Right renal cortex interstitium (tissue), 3 donors: ENCODE measurements at places on chromosomes 7 and 10. TPM values are rescaled to one million over a fixed set of nuclear protein-coding genes. Genes with fewer than 3 reads are reported as not detected.

SPDYE3 gene
- polyA plus RNA-seq, result 6.8 TPM

DNA sequence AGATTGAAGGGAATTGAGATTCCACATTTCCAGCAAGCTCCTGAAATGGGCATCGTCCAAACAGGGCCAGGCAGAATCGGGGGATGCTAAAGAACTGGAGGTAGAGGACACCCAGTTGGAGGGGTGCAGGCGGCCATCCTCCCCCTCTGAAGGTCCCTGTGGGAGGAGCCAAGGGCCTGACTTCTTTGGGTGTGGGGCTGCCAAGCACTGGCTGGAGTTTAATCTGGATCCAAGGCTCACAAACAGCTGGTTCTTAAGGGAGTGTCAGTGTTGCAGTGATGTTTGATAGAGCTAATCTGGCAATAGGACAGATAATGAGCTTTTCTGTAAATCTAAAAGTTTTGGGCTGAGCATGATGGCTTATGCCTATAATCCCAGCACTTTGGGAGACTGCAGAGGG, 20.8 kb downstream of the TSPAN14 start:
- no peak for DNase-seq

DNA sequence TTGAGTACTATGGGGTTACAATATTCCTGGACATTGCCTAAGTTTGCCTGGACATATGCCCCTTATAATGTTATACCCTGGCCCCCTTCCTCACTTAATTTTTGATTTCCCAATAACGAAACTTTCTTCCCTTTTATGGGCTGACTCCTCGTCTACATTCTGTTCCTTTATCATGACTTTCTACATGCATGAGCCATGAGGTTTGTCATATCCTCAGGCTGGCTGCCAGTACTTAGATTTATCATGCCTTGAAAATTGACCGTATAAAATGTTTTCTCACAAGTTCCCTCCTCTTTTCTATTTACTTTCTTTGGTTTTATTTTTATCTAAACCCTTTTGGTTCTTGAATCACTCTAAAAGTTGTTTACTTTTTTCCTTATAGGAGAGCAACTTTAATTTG, 4.7 kb downstream of the DNAH11 start:
- DNase-seq, result no peak

DNA sequence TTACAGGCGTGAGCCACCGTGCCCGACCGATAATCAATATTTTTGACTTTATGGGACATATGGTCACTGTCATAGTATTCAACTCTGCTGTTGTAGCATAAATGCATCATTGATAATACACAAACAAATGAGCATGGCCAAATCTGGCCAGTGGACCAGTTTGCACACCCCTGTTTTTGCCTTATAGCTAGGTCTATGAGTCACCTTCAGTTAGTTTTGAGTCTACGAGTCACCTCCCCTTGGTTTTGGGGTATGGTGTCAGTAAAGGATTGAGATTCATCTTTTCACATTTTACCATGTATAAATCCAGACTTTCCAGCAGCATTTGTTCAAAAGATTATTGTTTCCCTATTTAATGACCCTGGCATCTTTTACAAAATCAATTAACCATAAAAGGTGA, 362.5 kb upstream of the NRP1 start:
- no peak for DNase-seq

GRCh38 chr10:56349611-56350010, 11.4 kb downstream of the ZWINT start:
- no peak for DNase-seq

HOXA10 gene
- 140 TPM for polyA plus RNA-seq

GRCh38 chr7:42915356-42915755, 3.5 kb upstream of the C7orf25 start:
- DNase-seq, result no peak

HTR5A gene
- polyA plus RNA-seq, result not detected

SHTN1 gene
- polyA plus RNA-seq, result 23.8 TPM

DNA sequence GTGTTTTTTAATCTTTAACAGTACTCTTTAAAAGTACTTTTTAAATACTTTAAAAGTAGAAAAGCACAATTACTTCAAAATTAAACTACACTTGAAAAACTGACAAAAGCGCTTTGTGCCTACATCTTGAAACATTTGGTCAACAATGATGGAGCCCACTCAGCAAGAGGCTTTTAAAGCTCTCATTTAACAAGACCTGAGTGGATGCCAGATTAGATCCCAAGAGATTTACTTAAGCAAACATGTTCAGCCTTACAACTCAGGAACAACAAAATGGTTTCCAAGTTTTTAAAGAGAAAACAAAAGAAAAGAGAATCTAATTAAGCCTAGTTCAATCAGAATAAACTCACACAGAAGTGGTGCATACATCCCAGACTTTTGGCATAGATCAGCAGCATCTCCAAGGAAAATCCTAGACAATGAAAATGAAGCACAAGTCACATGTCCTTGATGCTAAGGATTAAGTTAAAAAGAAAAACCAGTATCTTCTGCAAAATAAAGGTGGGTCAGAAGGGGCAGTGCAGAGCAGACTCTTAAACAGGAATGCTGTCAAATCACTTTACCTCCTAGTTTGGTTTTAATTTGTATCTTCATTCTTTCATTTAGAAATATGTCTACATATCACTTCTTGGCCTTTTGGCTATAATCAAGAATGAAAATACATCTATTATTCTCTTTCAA, 26.2 kb downstream of the HIBADH start:
- DNase-seq, result no peak

- no peak for DNase-seq
Observed at GRCh38 chr7:100612730-100613390, 520 bp downstream of the MOSPD3 start.

GRCh38 chr10:6700066-6700465, 120.0 kb upstream of the PRKCQ start:
- DNase-seq, result no peak

SPDYE2B gene
- polyA plus RNA-seq, result 1.4 TPM

DNA sequence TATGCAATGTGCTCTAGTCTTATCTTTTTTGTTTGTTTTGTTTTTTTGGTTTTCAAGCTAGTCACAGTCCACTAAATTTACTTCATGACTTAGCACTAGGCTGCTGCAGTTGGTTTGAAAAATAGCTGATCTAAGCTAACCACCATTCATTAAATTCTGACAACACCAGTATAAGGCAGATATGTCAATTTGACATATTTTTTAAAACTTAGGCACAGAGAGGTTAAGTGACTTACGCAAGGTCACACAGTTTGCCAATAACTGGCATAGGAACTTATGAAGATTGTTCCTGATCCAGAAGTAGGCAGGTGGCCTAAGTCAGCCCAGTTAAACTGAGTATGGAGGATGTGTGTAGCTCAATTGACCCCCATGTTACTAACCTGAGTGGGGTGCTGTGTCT, 377.3 kb upstream of the NFE2L3 start:
- no peak for DNase-seq

DNA sequence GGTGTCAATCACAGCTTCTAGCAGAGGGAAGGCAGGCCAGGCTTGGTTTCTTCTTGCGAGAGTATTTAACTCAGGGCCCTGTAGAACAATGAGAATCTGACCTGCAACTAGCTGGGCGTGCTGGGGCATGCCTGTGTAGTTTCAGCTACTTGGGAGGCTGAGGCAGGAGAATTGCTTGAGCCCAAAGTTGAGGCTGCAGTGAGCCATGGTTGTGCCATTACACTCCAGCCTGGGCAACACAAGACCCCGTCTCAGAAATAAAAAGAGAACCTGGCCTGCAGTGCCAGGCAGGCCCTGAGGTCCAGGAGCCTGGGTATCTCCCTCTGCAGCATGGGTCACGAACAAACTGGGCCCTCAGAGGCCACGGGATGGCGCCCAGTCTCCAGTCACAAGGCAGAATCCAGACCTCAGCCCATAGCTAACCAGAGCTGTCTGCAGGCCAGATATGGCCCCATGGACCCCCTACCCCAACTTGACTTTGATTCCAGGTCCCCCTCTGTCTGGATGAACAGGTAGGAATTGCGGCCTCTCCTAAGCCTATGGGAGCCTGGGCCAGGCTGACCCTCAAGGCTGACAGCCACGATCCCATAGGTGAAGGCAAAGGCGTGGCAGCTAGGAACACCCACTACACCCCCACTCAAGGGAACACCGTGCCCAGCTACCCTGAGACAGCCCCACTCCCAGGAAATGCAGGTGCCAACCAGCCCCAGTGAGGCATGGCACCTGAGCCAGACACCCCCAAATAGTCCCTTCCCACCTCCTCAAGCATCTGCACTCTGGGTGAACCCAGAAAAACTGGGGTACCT, 102.7 kb upstream of the TNRC18 start:
- no peak for DNase-seq

CABCOCO1 gene
- 3.0 TPM for polyA plus RNA-seq

GRCh38 chr10:112955582-112956421, 5.8 kb downstream of the TCF7L2 start:
- DNase-seq, result no peak

- peak; percentile 67 for DNase-seq
Observed at GRCh38 chr10:86757113-86757972, 924 bp downstream of the BMPR1A start.

HIPK2 gene
- 88.7 TPM for polyA plus RNA-seq

GRCh38 chr7:77473229-77474005, 57.3 kb upstream of the GSAP start:
- no peak for DNase-seq

NUTM2D gene
- 8.4 TPM for polyA plus RNA-seq

DNA sequence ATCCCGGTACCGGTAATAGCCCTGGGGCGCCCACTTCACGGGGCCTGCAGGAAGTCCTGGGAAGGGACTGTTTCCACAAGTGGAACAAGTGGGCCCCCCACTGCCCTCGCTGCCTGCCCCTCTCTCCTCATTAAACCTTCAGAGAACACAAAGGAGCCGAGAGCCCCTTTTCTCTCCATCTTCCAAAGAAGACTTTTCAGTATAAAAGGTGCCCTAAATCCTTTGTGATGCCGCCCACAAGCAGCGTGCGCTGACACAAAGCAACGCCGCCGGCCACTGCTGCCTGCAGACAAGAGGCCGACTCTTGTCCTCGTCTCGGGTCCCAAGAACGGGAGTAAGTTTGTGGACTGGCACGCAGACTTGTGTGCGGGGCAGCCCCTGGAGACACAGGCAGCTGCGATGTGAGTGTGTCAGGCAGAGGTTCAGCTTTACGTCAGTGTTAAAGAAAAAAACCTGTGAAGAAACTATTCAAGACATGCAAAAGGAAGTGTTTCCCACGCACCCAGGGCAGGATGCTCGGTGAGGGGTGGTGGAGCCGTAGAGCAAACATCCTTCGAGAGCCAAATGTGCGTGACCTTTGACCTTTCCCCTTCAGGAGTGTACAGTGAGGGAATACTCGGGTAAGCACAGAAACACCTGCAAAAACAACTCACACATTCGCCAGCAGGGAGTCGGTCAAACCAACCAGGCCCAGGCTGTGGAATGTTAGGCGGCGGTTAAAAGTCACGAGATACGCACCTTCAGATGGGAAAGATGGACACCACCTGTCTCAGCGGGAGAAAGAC, 118.2 kb downstream of the VIPR2 start:
- no peak for DNase-seq

INMT gene
- polyA plus RNA-seq, result 1.4 TPM

GRCh38 chr10:48759113-48759901, 74.6 kb downstream of the WDFY4 start:
- no peak for DNase-seq

- DNase-seq, result no peak
Observed at GRCh38 chr7:131190146-131190545, 137.5 kb upstream of the MKLN1 start.

- no peak for DNase-seq
Observed at GRCh38 chr10:51617576-51618235, 81.7 kb downstream of the CSTF2T start.

CRHR2 gene
- not detected for polyA plus RNA-seq

DNA sequence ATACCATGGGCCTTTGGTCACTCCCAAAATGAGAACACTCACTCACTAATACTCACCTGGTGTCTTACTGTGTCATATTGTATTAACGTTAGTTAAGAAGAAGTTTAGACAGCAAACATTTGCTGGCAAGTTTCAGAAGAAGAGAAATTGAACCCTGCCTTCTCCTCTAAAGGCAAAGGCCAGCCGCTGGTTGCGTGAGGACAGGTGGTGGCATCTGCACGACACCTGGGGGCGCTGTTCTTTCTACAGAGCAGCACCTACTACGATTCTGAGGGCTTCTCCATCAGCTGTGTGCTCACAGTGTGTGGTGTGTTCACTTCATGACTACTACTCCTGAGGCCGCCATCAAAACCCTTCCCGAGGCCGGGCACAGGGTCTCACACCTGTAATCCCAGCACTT, 17.9 kb upstream of the CLEC2L start:
- no peak for DNase-seq

- DNase-seq, result no peak
Observed at GRCh38 chr7:16421333-16422102, at the start of gene CRPPA. Gene CRPPA, minus strand, starts transcription at chr7:16421538. Its CDS starts 216 bp downstream, at chr7:16421322.

DNA sequence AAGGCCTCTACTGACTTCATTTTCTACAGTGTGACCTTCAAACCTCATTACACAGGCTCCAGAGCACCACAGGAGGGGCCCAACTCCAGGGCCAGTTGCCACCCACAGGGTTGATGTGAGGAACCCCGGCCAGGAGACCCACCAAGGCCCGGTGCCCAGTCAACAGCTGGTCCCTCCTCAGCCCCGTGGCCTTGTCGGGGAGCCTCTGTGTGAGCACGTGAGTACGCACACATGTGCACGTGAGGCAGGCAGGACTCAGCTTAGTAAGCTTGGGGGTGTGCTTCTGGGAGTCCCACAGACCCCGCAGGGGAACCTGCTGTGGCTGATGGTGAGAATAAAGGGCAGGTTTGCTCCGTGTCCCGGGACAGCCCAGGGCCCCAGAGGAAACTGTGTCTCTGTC, 104.5 kb downstream of the VIPR2 start:
- DNase-seq, result no peak

- no peak for DNase-seq
Observed at GRCh38 chr7:116726713-116727431, 54.9 kb downstream of the MET start.

GRCh38 chr10:118349235-118349634, 7.1 kb upstream of the FAM204A start:
- DNase-seq, result no peak

NUDCD3 gene
- polyA plus RNA-seq, result 88.7 TPM

DNA sequence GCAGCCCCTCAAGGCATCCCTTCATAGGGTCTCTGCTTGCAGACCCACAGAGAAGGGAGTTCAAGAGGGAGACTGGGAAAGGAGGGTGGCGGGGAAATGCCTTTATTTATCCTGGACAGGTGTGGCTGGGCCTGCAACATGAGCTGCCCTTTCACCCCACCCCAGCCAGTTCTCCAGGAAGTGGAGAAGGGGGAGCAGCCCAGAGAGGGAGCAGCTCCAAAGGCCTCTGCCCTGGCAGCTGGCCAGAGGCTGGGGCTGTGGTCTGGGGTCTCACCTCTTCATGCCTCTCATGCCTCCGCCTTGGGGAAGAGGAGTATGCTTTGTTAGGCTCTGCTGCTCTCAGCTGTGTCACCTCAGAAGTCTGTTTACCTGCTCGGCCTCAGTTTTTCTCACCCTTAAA, 3.1 kb downstream of the LDB3 start:
- DNase-seq, result no peak

ZNF273 gene
- 10.6 TPM for polyA plus RNA-seq

FGL2 gene
- 104 TPM for polyA plus RNA-seq

GRCh38 chr7:101629171-101629570, at the start of gene MYL10:
Gene MYL10, minus strand, starts transcription at chr7:101629296. Its CDS starts 178 bp downstream, at chr7:101629118.
- no peak for DNase-seq

DNA sequence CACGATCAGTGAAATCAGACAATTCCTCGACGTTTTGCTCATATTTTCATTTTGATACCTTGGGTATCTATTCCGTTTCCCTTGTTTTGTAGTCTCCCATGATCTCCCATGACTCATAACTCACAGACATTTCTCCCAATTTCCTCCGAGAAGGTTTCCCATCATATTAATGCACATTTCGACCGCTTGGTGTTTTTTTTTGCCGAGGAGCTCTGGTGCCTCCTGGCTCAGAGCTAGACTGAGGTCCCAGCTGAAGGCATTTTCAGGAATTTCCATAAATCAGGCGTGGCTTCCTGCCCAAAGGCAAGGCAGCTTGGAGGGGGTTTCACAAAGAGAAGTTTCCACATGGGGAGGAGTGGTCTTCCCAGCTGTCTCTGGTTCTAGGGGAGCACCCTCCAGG, 148.2 kb upstream of the TNS3 start:
- DNase-seq, result no peak
